ENCODE measurements at places on chromosomes 12 and 14.

GRCh38 chr14:22773162-22774010 lies 6.9 kb downstream of the OXA1L start:
- no peak for DNase-seq

- DNase-seq: no peak
Observed at GRCh38 chr12:127657036-127657435, 609.9 kb upstream of the TMEM132C start.

DNA sequence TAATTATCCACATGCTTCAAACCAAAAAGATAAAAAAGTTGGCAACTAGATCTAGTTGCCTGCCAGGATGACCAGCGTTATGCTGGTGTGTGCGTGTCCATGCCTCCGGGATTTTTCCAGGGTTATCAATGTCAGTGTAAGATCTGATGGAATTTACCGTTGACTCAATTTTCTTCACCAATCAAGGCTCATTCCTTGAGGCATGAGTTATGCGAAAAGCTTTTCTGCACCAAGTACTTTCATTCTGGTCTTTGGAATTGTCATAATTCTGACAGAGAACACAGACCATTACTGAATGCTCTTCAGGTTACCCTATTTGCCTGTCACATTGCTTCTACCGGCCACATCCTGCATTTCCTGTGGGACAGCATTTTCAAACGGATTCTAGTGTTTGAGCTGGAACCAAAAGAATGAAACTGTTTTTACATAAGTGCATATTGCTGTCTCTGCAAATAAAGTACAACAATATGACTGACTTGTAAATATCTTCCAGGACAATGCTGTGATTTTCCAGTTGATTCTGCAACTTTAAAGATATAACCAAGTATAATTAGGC lies 91.8 kb downstream of the DUSP16 start:
- DNase-seq: no peak

GRCh38 chr12:104767261-104767660 lies 190.8 kb downstream of the SLC41A2 start:
- DNase-seq: no peak

- DNase-seq: no peak
Observed at GRCh38 chr12:131030472-131031328, 77.0 kb downstream of the ADGRD1 start.

- no peak for DNase-seq
Observed at GRCh38 chr14:47826809-47827208, 151.4 kb upstream of the MDGA2 start.

GRCh38 chr12:119528241-119528640 lies 65.3 kb upstream of the TMEM233 start:
- DNase-seq: no peak

DNA sequence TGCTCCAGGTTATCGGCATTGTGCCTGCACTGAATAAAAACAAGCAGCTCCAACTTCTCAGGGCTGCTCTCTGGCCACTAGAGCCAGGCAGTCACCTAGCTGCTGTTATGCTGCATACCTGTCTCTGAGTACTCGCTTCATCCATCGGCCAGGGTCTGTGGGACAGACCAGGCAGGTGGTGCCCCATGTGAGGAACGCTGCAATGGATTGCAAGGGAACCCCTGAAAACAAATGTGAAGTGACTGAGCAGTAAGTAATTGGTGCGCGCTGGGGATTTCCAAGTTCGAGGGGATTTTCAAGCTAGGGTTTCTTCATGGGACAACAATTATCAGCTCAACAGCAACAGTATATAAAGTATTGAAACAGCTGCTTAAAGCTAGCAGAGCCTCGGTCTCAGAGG lies 965.3 kb downstream of the AACS start:
- DNase-seq: no peak

GRCh38 chr12:66423266-66423665 lies 121.0 kb downstream of the HELB start:
- DNase-seq: no peak

DNA sequence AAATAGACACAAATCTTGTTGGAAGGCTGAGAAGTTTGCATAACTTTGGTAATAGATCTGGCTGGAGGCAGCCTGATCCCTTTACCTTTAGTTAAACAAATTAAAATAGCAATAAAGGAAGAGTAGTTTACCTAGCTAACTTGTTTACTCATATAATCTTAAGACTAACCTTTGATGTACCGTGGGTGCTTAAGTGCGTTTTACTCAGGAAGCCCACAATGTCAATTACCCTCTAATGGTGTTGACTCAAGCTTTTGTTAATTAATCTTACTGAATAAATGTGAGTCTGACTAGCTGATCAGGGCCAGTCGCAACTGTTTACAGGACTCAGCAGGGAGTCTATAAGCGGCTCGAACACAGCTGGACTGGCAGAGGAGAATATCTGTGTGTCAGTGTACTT lies 51.5 kb downstream of the FAR2 start:
- DNase-seq: no peak

DNA sequence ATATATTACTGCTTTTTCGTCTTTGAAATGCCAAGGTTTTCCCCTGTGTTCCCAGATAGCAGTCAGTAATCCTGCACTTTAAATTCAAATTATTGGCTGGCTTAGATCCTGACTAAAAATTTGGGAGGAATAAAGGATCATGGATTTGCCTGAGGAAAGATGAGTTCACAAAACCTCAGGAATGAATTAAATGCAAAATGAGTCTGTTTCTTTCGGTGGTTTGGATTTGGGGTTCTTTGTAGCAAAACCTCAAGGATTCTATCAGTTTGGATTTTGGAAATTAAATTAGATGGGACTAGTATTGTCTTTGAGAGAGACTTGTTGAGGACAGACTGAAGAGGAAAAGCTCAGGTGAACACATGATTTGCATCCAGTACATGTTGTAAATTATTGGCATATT lies 36.1 kb downstream of the PPFIBP1 start:
- DNase-seq: no peak

- no peak for DNase-seq
Observed at GRCh38 chr12:2645460-2645859, 149.3 kb upstream of the FKBP4 start.

DNA sequence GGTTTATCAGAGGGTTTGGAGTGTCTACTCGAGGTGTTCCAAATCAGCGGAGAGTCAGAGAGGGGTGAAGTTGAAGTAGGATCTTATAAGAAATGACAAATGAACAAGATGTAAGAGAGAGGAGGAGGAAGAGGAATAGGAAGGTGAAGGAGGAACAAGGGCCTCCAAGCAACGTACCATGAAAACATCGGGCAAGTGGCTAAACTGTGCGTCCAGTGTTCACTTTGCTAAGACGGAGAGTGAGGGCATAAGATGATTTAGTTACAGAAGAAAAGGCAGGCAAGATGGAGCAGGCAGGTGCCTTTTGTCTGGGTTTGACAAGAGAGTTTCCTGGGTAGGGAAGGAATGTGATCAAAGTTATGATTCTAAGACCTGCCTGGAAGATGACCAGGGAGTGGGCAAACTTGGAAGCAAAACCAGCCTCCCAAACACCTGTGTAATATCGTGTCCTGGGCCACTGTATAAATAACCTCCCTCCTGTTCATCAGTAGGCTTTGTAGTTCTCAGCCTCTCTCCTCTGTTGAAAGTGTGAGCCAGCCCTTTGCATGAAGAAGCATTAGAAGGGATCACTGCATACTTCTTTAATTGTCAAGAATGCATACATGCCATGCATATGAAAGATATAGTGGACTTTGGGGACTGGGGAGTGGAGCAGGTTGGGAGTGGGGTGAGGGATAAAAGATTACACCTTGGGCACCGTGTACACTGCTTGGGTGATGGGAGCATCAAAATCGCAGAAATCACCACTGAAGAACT lies 111.4 kb downstream of the ZFP36L1 start:
- no peak for DNase-seq

GRCh38 chr14:102778338-102779083 lies 1.3 kb downstream of the TRAF3 start:
- DNase-seq: no peak

DNA sequence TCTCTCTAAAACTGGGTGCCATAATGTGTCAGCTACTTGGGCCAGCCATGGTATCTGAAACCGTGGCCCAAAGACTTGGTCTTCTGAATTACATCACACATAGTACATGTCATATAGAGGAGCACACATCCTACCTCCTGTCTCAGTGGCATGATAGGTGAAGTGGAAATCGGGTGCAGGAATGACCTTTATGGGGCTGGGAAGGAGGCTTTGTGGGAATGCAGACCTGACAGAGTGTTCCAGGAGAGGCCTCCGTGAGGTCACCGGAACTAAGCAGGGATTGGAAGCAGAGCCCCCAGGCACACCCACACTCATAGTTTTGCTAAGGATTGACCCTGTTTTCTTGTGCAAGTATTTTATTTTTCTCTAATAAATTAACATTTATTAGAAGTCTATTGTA lies 82.6 kb downstream of the NTF3 start:
- no peak for DNase-seq

- no peak for DNase-seq
Observed at GRCh38 chr14:103697206-103697602, 18.0 kb downstream of the XRCC3 start.

DNA sequence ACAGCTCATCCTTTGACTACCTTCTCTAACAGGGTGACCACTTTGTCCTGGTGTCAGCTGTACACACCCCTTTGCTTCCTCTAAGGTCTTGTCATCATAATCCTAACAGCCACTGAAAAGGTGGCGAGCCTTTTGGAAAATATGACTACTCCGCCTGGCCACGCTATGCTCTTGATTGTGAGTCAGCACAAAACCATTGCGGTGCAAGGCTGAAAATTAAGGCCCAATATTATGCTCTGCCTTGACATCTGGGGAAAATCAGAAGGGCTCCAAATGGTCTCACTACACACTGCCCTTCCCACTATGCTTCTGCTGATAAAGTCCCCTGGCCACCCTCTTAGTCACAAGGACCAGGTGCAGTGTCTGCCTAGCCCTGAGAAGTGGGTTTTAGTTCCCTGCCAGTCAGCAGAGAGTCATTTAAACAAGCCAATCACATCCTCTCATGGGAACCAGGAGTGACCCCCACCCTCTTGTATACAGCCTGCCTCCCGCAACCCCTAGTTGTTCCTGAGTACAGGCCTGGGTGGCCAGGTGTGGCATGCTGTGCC lies 34.3 kb downstream of the FGD6 start:
- no peak for DNase-seq

DNA sequence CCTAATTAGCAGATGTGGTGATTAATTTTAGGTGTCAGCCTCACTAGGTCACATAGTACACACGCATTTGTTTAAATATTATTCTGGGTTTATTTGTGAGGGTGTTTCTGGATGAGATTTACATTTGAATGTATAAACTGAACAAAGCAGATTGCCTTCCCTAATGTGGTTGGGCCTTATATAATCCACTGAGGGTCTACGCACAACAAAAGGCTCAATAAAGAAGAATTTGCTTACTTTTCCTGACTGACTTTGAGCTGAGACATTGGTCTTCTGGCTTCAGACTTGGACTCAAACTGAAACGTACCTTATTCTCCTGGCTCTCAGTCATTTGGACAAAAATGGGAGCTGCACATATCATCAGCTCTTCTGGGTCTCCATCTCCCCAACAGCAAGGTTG lies 1132.3 kb upstream of the FLRT2 start:
- DNase-seq: no peak

DNA sequence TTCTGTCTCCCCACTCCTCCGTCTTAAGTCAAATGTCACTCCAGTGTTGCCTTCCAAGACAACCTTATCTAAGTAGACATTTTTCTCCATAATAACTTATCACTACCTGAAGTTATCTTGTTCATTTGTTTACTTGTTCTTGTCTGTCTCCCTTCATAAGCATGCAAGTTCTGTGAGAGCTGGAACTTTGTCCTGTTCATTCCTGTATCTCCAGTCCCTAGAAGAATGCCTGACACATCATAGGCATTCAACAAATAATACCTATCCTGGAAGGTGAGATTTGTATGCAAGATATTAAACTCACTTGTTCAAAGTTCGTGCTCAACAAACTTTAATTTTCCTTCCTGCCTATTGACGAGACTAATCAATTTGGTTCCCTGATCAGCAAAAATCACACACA lies 5.7 kb upstream of the MIA2 start:
- no peak for DNase-seq

DNA sequence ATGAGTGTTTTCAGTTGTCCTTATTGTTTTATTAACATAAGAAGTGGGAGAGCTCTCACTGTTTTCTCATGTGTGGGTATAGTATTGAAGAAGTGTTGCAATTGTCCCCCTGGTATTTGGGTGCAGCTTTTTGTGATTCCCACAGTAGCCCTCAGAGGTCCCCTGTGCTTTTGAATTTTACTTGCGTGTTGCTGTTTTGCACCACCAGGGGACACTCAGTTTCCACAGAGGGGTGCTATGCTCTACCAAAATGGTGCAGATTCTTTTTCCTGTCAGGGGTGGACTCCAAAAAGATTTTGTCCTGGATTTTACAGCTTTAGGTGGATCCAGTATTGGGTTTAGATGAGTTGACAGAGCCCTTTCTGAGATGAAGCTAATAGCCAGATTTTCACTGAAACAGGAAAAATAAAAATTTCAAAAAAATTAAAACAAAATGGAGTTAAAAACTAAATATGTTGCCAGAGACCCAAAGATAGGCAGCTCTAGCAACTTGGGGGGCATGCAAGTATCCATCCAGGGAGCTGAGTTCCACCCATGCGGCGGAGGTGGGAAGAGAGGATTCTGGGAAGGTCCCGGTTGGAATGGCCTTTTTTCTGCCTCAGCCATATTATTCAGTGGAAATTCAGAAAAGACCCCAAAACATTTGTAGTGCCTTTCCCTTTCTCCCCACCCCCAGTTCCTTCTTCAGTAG lies 50.2 kb downstream of the TTLL5 start:
- peak; percentile 20 for DNase-seq

DNA sequence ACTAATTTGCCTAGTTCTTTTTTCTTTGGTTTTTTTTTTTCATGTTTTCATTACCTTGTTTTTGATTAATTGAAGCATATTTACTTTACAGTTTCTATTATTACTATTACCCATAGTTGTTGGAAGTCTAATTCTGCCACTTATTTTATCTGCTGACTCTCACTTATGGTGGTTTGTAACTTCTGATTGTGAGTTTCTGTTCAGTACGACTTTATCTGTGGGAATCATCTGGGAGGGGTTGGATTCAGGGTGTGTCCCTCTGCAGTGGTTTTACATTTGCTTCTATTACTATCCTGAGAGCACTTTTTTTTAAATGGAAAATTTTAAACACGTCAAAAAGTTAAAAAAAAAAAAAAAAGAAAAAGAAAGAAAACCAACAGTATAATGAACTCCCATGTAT lies 26.4 kb upstream of the SOS2 start:
- DNase-seq: no peak

DNA sequence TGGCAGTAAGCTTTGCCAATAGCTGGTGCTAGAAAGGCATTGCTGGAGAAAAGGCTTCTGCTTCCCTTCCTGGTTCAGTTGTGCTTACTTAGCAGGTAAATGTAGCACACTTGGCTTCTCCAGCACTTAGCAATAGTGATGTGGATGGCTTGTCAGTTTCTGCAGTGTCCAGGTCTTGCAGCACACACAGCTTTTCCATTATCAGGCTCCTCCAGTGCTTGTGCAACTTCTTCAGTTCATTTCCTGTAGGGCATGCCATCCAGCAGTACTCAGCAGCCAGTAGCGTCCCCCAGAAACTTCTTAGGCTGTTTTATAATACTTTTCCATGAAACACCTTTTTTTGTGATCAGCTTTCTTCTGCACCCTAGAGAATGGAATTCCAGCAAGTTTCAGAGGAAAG lies 154.6 kb downstream of the SLC6A15 start:
- no peak for DNase-seq

Data from endothelial cell (in vitro differentiated cells).